ENCODE measurements at places on chromosomes 2 and 18.

- DNase-seq: no peak
Measured at GRCh38 chr18:49343179-49343578, 117.3 kb downstream of the DYM start.

GRCh38 chr18:27278131-27278530, 93.0 kb upstream of the CHST9 start:
- no peak for DNase-seq

DNA sequence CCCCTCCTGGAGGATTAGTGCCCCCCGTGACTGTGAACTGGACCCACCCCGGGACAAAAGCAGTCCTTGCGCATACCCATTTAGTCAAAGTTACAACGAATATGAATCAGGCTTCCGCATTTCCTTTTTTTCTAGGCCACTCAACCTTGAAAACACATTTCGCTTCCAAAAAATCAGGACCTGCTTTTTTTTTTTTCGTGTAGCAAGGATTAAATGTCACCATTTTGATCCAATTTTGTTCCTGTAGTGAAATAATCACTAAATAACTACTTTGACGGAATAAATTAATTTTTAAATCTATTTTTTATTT, 464 bp upstream of the FTCDNL1 start:
- no peak for DNase-seq

- no peak for DNase-seq
Measured at GRCh38 chr2:35973737-35974132, 381.8 kb upstream of the CRIM1 start.

DNA sequence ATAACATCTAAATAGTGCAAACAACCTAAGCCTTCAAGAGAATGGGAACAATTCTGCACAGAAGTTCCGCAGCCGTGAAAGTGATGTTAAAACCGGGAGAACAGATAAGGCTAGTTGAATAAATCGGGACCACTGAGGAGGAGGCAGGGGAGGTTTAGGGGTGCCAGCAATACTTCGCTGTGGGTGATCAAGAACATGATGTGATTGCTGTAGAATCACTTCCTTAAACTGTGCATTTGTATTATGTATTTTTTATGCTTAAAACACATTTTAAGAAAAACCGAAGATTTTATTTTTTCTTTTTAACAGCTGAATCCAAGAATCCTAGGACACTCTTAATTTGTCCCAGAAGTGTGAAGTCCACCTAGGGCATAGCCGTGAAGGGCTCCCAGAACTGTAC, 33.6 kb downstream of the TTC32 start:
- DNase-seq: no peak

- peak; percentile 74 for DNase-seq
Measured at GRCh38 chr2:145323512-145323911, 803.6 kb upstream of the ZEB2 start.

DNA sequence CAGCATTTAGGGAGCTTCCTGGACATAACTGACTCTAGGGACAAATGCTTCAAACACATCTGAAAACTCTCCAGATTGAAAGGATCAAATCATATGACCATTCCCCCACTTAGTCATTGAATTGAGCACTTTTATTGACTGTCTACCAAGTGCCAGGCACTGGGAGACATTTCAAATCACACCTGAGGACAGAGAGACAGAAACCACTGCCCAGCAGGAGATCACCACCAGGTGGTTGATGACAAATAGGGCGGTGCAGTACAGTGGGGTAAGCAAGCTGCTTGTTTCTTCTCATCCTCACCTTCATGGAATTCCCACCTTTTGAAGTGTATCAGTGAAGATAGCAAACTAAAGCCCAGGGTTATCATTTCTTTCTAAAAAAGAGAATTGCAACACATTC, 19.0 kb upstream of the CXCR4 start:
- DNase-seq: peak; percentile 66

DNA sequence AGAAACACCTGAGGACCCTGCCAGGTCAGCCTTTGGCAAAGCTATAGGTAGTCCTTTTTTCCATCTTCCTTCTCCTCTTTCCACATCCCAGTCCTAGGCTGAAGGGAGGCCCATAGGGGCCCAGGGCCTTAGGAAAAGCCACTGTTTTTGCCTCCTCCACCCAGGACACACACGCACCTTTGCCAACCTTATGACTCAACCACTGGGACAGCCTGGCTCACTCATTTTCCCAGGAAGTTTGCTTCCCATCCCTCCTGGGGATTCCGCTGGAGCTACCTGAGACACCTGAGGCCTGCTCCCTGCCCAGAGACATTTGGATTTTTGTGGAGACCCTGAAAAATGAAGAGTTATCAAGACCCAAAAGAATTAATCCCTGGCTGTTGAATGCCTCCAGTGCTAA, 273.4 kb upstream of the SIX2 start:
- DNase-seq: no peak

GRCh38 chr2:191103774-191104173, 47.0 kb downstream of the STAT4 start:
- DNase-seq: no peak

- no peak for DNase-seq
Measured at GRCh38 chr18:456361-457139, 44.0 kb downstream of the COLEC12 start.

DNA sequence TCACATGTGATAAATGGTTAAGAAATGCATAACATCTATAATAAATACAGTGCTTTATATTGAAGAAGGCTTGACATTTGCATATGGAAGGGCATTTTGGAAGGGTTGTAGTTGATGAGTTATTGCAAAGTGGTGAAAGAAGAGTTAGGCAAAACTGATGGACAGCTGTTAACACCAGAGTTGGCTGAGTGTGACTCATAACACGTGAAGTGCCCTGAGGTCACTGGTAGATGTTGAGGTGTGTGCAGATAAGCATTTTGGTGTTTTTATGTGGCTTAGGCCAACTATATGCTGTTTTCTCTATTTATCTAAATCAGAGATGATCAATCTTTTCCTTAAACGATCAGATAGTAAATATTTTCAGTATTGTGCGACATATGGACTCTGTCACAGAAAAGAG, 154.3 kb upstream of the KCNH7 start:
- no peak for DNase-seq

GRCh38 chr2:98027538-98027937, 31.8 kb upstream of the TMEM131 start:
- DNase-seq: no peak

DNA sequence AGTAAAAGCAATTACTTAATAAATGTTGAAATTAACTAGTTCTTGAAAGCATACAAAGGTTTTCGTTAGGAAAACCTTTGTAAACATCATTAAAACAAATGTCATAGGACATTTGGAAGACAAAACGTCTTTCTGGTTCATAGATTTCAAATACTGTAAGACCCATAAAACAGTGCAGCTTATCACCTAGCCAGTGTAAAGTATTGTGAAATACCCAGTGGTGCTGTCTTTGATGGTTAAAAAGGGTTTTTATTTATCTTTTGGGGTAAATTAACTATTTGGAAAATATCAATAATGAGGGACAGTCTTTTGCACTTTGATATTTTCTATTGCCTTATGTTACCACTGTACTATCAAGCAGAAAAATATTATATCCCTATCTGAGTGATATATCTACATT, 120.0 kb upstream of the FAM98A start:
- no peak for DNase-seq
